ENCODE measurements at places on chromosomes 7 and 10.

- peak; percentile 67 for DNase-seq
These were observed 21.7 kb upstream of the MALSU1 start for GRCh38 chr7:23277359-23277989.

DNA sequence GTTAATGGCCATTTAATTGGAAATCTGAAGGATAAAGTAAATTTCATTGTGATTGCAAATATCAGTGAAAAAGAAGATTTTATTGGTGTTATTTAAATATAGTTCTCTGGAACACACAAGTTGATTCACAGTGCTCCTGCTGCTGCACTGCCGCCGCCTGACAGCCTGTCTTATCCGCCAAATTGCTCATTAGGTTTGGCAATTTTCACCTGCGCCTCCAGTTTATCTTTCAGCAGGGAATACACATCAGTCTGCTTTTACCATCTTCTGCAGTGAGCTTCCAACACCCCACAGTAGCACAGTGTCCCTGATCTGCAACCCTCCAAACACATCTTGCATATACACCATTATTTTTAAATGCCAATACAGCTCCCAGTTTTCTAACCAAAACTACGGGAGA, 308.3 kb downstream of the PARD3 start:
- no peak for DNase-seq

GRCh38 chr10:72935361-72935760, 19.2 kb downstream of the PLA2G12B start:
- peak; percentile 55 for DNase-seq

- no peak for DNase-seq
These were observed 145.0 kb upstream of the ZNF32 start for GRCh38 chr10:43793704-43794103.

DNA sequence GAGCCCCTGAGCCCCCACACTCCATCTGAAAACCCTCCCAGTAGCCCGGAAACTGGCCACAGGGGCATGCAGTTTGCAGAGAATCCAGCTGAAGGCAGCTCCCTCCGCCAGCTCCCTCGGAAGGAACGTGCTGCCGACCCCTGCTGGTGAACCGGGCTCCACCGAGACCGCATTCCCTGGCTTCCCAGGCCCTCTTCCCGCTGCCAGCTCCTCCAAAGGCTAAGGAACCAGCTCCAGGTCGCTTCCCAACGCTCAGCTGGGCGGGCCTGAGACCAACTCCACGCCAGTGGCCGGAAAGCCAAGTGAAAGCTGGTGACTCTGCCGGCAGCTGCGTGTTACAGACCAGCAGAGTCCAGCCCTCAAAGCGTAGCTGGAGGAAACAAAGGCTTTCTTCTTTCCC, 35.8 kb downstream of the GPER1 start:
- no peak for DNase-seq

DNA sequence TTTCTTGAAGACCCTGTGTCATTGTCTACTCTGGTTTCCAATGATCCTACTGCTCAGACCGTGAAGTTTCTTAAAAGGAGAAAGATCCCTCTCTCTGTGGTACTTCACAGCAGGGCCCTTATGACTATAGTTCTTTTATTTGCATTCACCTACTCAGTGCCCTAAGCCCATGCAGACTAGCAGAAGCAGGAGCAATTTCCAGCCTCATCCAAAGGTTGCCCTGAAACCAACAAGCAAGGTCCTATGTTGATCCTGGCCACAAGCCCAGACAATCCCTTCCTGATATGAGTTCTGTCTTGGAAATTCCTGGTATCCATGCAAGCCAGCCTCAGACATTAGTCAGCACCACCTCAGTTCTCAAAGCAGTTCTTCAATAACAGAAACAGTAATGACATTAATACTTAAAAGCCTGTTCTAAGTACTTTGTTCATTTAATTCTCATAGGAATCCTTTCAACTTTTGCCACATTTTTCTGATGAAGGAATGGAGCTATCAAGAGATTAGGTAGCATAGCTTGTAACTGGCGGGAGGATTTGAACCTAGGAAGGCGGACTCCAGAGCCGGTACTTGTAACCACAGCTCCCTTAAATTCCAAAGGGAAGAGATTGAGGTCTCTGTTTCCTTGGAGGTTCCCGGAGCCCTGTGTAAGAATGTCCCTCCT, 58.1 kb upstream of the ST8SIA6 start:
- DNase-seq: peak; percentile 97

- no peak for DNase-seq
These were observed 662.3 kb downstream of the CCSER2 start for GRCh38 chr10:84990713-84991112.

GRCh38 chr10:86252556-86252955, 114.0 kb downstream of the GRID1 start:
- DNase-seq: no peak

- DNase-seq: peak; percentile 76
These were observed 110.3 kb upstream of the SP8 start for GRCh38 chr7:20896996-20897395.

- no peak for DNase-seq
These were observed 3.9 kb downstream of the DOCK1 start for GRCh38 chr10:126909147-126909546.

DNA sequence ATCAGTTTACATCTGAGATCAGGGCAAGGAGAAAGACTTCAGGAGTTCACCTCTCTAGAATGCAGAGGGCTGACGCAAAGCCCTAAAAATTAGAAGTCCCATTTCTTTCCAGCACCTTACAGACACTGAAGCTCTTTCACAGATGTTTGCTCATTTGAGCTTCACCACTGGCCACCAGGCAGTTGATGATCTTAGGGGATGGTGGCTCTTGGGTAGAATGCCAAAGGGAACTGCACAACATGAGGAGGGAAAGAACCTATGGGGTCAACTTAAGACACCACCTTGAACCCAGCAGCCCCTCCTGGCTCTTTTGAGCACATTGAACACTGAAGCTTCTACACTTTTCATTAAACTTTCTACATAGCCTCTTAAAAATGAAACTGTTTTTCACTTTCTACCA, 390.3 kb upstream of the CELF2 start:
- no peak for DNase-seq

GRCh38 chr7:1689311-1689710, 19.2 kb downstream of the ELFN1 start:
- no peak for DNase-seq

DNA sequence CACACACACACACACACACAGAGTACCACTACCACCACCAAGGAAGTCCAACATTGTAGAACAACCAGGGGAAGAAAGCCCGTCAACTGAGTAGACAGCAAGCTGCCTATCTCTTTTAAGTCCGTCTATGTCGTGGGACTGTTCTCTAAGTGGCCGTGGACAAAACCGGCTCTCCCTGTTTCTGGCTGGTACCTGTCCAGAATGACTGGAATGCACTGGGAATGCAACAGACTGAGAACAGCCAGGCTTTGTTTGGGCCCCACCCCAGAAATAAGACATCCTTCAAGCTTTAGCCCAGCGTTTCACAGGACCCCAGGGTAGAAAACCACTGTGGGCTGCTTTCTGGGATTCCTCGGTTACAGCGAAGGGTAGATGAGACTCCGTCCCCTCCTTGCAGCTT, 203.6 kb downstream of the TCERG1L start:
- DNase-seq: no peak

DNA sequence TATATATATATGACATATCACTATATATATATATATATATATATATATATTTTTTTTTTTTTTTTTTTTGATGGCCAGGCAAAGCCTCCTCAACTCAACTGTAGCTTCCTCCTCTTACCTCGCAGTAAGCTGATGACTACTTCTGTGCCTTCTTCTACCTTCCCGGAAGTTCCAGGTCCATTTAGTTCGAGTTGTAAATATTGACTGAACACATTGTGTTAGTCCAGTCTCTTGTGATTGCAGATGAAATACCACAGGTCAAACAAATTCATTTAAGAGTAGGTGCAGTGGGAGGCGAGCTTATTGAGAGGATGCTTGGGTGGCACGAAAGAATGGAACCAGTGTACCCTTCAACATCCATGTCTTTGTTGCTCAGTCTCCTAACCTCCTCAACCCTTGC, 144.6 kb downstream of the ST7 start:
- DNase-seq: no peak

DNA sequence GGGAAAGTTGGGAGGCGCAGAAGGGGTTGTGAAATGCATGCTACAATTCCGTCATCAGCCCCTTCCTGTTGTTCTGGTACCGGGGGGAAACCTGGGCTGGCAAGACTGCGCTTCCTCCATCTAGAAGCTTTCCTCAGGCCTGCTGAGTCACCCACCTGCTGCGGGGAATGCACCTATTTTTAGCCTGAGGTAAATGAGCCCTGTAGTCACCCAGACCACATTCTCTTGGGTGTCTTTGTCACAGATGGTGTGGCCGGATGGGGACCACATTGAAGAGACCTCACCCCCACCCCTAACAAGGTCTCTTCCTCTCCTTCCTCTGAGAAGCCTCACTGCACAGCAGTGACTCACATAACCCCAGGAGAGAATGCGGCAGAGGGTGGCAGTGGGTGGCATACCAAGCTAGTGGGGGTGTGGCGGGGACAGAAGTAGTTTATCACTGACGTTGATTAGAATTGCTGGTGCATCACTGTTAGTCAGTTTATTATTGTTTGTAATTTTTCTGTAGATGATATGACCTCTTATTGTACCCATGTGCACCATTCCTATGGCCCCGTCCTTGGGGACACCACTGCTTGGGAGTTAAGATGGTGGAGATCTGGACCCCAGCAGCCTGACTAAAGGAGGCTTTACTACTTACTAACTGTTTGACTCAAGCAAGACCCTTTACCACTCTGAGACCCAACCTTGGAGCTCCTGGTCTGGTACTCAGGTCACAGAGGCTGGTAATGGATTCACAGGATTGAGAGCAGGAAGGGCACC, 83.0 kb upstream of the DUSP5 start:
- peak; percentile 88 for DNase-seq

GRCh38 chr7:30412782-30413504, 65.6 kb downstream of the NOD1 start:
- peak; percentile 75 for DNase-seq

DNA sequence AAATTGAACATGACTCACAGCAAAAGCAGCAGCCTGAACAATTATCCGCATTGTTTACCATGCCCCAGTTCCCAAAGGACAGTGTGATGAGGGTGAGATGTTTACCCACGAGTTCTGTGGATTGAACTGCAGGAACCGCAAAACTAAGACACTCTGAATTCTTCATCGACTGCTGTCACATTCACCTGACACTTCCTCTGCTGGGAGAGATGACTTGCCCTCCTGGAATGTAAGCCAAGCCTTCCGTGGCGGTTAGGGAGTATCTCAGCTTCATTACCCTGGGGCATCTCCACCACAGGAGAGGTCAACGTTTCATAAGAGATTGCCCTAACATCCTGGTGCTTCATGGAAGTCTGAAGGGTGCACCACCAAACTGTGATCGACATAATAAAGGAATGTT, 374.6 kb upstream of the ADARB2 start:
- DNase-seq: peak; percentile 93

DNA sequence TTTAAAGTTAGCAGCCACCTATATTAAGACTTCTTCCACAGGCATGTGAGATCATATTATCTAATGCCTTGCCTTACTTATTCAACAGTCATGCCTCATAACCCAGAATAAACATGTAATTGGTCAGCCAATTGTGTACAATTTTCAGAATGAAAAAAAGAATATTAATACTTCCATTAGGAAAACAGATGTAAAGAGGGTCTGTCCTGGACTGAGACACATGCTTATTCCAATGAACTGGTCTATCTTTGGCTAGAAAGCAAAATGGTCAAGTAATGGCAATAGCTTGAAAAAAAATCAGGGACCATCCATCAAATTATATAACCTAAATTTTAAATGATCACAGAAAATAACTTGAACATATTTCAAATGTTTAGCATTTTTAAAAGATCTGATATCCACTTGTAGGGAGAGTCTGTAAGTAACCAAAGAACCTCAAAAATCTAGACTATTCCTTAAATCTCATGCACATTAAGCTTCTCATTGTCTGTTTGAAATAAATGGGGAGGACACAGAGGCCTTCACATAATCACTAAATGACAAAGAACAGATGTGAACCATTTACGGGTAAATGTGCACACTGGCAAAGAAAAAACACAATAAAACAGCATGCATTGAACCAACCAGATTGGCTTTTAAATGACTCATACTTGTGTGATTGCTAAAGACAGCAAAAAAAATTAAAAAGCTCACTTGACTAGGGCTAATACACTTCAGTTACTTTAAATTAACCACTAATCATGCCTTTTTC, 568.8 kb upstream of the PCDH15 start:
- DNase-seq: peak; percentile 7

GRCh38 chr10:32207544-32207943, 139.4 kb downstream of the EPC1 start:
- peak; percentile 43 for DNase-seq

DNA sequence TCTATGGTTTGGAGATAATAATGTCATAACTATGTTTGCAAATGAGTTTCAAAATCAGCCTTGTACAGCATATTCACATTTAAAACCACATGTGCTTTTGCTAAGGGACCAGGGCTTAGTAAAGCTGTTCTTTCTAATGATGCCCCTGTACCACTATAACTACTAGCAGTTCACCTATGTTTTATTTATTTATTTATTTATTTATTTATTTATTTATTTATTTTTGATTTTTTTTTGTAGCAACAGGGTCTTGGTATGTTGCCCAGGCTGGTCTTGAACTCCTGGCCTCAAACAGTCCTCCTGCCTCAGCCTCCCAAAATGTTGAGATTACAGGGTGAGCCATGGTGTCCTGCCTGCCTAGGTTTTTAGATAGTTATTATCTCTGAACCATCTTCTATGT, 96.9 kb downstream of the CFAP58 start:
- no peak for DNase-seq

GRCh38 chr10:14605231-14605925, 169.3 kb downstream of the FAM107B start:
- peak; percentile 90 for DNase-seq

DNA sequence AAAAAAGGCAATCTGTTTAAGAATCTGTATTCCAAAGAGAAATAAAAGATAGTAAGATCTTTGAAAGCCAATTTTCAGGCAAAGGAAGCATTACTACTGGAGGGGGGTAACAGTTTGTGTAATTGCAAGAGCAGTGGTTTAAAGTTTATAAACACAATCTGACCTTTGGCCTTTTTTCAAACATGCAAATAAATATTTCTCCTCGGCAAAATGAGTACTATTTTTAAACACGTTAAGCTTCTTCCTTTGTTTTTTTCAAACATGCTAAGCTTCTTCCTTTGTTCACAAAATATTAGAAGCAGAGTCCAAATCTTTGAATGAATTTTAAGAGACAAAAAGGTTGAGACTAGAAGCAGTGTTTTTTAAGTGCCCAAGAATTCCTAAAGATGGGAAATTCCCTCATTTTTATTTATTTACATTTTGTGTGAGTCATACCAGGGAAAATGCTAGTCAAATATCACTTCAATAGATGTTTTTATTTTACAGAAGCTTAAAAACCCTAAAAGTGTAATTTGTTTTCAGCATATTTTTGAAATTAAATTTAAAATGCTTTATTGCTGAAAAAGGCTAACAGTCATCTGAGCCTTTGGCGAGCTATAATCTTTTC, 229.3 kb downstream of the GPR37 start:
- DNase-seq: peak; percentile 43

DNA sequence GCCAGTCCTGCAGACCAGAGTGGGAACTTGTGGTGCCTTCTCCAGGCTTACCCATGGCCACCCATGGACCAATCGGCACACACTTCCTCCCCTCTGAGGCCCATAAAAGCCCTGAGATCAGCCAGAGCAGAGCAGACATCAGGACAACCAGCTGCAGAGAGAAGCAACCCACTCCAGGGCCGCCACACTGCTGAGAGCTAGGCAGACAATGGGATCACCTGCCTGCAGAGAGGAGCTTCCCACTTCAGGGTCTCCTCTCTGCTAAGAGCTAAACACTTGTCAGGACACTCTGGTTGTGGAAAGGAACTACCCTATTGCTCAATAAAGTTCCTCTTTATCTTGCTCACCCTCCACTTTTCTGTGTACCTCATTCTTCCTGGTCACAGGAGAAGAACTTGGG, 34.0 kb downstream of the C7orf25 start:
- DNase-seq: no peak

Data from bronchial epithelial cell (primary cell).